RPMI7951 (cell line): ENCODE measurements at places on chromosomes 16 and 17.

- DNase-seq: no peak
These were observed 69.5 kb downstream of the AMFR start for GRCh38 chr16:56355786-56356275.

DNA sequence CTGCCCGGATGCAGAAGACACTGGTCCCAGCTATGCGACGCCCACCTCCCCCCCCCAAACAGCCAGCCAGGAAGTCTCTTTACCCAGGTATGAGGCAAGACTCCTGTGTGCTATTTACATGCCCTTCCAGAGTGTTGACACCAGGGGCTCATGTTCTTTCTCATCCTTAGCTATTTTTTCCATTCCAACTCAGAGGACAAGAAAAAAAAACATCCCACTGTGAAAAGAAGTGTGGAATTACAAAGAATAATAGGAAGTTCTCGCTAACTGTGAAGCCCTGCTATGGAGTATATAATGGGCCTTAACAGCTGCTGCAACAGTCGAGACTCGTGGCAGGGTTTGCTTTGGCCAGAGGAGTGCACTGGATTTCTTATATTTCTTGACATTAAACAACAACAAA is 584.9 kb downstream of the CDH13 start:
- no peak for DNase-seq

DNA sequence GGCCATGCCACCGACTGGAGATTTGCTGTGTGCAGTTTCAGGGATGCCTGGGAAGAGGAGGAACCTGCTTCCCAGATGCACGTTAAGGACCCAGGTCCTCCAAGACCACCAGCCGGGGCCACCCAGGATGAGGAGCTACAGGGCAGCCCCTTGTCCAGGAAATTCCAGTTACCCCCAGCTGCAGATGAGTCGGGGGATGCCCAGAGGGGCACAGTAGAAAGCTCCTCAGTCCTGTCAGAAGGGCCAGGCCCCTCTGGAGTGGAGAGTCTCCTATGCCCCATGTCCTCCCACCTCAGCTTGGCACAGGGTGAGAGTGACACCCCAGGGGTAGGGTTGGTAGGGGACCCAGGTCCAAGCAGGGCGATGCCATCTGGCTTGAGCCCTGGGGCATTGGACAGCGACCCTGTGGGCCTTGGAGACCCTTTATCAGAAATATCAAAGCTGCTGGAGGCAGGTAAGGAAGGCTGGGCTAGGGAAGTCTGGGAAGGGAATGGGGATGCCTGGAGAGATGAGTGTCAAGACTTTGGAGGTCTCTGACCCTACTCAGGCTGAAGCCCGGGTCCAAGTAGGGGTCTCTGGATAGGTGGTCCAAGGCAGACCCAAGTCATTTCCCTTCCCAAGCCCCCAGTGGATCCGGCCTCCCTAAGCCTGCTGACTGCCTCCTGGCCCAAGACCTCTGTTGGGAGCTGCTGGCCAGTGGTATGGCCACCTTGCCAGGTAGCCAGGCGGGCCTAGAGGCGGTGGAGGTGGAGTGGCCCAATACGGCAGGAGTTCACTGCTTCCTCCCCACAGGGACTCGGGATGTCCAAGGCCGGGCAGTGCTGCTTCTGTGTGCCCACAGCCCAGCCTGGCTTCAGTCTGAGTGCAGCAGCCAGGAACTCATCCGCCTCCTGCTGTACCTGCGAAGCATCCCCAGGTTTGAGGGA is 1.0 kb downstream of the PLEKHG4 start:
- DNase-seq: no peak

- DNase-seq: no peak
These were observed 43.8 kb downstream of the SHISA6 start for GRCh38 chr17:11284811-11285210.

GRCh38 chr17:79174193-79174765 is 99.7 kb downstream of the ENGASE start:
- DNase-seq: no peak

DNA sequence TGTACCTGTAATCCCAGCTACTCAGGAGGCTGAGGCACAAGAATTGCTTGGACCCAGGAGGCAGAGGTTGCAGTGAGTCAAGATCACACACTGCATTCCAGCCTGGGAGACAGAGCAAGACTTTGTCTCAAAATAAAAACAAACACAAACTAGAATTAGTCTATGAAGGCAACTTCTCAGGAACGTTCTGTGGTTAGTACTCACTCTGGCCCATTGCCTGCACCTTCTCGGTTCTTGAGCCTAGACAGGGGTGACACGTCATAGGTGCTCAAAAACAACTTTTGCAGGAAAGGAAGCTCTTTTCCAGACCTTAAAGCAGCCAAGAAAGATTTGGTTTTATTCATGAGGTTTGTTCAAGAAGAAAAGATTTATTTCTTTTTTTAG is 22.3 kb upstream of the CNOT1 start:
- DNase-seq: no peak

DNA sequence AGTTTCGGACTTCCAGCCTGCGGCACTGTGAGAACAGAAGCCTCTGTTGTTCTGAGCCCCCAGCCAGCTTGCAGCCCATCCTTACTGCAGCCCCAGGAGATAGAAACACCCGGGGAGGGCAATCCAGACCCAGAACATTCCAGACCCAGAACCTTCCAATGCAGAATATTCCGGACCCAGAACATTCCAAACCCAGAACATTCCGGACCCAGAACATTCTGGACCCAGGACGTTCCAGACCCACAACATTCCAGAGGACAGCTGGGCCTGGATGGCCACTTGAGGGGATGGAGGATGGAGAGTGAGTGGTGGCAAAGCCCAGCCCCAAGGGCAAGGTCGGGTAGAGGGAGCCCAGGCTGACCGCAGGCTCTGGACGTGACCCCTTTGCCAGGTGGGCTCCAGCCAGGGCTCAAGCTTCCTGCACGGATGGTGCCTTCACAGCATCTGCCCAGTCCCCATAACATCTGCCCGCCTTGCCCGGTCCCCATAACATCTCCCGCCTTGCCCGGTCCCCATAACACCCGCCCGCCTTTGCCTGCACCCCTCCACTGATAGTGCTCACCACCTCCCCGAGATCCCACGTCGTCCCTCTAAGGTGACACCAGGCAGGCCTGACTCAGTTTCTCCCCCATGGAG is 3.5 kb downstream of the CBFA2T3 start:
- no peak for DNase-seq

- peak; percentile 95 for DNase-seq
These were observed 175.2 kb upstream of the SALL1 start for GRCh38 chr16:51326131-51326856.

DNA sequence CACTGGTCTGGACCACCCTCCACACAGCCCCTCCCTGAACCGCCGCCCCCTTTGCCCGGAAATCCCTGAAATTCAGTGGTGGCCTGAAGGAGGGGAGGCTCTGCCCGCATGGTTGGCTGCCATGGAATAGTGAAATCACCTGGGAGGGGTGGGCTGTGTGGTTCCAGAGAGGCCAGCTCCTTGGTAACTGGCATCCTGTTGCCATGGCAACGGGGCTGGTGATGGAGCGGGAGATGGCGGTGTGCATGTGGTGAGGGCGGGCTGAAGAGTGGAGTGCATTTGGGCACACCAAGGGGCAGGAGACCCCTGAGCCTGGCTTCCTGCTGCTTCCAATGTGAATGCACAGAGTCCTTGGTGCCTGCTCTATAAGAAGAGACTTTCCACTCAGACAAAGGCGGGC is 2.4 kb downstream of the EFNB3 start:
- DNase-seq: no peak

DNA sequence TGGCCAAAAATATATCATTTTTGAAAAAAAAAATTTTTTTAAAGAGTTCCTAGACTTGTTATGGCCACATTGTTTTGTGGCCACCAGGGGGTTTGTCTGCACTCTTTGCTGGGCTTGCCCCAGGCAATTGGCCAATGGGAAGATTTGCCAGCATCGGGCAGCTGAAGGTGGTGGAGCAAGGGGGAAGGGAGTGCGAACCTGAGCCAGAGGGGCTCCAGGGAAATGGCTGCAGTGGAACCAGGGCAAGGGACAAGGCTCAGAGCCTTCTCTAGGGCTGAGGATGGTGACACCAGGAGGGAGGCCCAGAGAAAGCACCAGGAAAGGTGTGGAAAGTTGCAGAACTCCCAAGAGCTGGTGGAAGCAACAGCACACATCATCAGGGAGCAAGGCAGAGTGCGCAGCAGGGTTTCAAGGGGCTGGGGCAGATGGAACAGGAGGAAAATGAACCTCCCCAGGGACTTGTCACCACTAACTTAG is 15.5 kb upstream of the CMIP start:
- peak; percentile 37 for DNase-seq

GRCh38 chr16:85462714-85463611 is 150.2 kb upstream of the GSE1 start:
- DNase-seq: no peak

- peak; percentile 56 for DNase-seq
These were observed 7.6 kb downstream of the MYO1C start for GRCh38 chr17:1484676-1485422.
